Iris pigment epithelial cell (primary cell): ENCODE measurements at places on chromosomes 3 and 15.

GRCh38 chr15:67444100-67444499, 76.8 kb upstream of the C15orf61 start:
- DNase-seq, result no peak

GRCh38 chr15:58298879-58299850, 132.6 kb upstream of the LIPC start:
- DNase-seq, result peak; percentile 82

GRCh38 chr3:173465898-173466678, 68.5 kb downstream of the NLGN1 start:
- DNase-seq, result no peak

DNA sequence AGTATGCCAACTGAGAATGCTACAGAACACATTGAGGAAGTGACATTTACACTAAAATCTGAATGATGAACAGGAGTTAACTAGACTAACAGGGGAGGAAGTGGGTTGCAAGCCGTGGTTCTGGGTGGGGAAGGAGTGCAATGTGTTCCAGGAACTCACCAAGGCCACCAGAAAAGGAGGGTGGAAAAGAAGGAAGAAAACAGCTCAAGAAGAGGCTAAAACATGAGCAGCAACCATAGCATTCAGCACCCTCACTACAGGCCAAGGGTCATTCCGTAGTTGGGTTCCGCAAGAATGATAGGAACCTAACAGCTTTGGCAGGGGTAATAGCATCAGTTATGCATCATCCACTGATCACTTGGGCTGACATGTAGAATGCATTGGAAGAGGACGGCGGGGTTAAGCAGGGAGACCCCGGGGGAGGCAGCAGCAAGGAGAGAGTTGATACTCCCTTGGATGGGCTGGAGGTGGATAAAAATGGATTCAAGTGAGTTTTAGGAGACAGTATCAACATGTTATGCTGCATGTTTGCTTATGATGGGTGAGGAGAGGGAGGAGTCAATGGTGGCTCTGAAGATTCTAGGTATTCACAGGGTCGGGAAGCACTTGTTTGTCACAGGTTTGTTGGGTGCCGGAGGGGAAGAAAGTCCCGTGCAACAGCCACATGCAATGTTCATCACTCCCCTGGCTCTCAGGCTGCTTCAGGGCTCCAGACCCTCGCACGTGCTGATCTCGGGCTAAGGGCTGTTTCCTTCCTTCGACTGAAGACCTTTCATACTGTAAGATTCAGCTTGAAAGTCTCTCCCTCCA, 53.2 kb downstream of the LIPC start:
- DNase-seq, result no peak

- peak; percentile 69 for DNase-seq
Measured at GRCh38 chr15:70741677-70742293, 21.6 kb downstream of the UACA start.

DNA sequence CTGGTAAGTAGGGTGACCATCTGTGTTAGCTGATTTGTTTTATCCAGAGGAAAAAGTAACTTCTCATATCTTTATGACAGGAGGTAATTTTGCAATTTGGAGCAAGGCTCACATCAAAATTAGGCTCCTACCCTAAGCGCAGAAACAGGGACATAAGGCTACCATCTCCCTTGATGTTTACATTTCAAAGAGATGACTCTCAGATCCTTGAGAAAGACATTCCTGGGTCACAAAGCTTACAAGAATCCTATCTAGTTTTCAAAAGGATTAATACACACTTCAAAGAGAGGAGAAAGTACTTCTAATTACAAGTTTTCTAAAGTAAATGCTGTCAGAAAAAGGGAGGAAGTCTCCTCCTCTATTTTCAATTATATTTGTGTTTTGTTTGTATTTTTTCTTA, 7.0 kb downstream of the ZPLD1 start:
- DNase-seq, result peak; percentile 57

- no peak for DNase-seq
Measured at GRCh38 chr15:71812966-71813722, 2.8 kb downstream of the NR2E3 start.

- DNase-seq, result no peak
Measured at GRCh38 chr3:72193771-72194430, 409.0 kb upstream of the PROK2 start.

DNA sequence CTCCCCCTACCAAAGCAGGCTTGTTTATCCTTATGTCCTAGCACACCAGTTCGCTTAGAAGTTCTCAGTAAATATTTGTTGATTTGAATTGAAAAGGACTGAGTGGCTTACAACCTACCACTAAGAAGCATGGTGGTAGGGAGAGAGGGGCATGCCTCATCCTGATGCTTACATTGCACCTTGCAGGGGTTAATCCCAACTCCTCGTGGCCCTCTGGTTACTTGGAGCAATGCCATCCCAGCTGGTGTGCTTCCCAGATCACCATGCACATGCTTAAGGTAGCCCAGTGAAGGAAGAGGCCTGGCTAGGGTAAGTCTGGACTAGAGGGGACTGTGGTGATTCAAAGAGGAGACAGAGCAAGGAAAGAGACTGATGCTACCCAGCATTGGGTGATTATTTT, 253.3 kb downstream of the CLSTN2 start:
- no peak for DNase-seq

DNA sequence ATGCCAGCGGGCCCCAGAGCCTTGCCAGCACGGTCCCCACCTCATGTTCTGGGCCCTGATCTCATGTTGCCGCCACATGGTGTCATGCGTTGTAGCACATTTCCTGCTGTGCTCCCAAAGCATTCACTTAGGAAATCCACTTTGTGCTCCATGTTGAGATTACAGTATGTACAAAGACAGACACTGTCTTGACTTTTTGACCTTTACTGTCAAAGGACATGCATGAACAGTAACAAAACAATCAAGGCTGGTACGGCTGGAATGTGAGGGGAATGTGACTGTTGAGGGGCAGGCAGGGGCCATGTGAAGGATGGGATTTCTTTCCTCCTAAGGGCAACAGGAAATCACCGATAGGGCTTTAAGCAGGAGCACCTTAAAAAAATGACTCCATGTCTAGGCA, 53.3 kb upstream of the RPL32 start:
- DNase-seq, result no peak

- peak; percentile 58 for DNase-seq
Measured at GRCh38 chr3:149967086-149967685, 3.5 kb downstream of the PFN2 start.

GRCh38 chr15:78906316-78906620, 33.6 kb downstream of the MORF4L1 start:
- DNase-seq, result peak; percentile 83

DNA sequence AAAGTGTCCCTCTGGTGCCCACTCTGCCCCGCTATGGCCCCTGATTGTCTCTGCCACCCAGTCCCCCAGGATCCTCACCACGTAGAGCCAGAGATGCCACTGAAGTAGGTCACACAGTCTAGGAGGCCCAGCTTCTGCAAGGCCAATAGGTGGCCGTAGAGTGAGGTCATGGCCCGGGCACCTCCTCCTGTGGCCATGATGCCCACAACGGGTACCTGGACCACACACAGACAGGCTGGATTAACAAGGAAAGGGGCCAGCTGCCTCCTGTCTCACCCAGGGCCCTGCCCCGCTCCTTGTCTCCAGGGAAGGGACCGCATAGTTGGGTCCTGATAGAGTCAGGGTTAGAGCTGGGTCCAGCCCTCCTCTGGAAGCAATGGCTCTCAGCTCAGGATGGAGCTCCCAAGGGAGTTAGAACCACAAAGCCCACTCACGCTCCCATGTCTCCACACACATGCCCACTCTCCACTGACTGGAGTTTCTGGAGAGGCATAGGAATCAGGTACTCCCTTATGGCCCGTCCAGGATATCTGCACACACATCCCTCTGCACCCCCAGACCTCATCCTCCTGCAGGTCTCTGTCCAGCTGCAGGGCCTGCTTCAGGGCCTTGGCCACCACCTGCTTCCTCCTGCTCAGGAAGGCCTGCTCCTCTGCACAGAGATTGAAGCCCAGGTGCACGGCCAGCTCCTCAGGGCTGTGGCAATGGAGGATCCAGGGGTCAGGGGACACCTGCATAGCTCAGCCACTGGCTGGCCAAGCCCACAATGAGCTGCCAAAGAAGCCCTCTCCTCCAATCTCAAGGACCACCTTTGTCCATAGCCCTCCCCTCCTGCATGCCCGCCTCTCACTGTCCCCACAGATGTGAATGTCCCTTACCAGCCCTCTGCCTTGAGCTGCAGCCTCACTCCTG, 13.2 kb downstream of the PLA2G4D start:
- no peak for DNase-seq

DNA sequence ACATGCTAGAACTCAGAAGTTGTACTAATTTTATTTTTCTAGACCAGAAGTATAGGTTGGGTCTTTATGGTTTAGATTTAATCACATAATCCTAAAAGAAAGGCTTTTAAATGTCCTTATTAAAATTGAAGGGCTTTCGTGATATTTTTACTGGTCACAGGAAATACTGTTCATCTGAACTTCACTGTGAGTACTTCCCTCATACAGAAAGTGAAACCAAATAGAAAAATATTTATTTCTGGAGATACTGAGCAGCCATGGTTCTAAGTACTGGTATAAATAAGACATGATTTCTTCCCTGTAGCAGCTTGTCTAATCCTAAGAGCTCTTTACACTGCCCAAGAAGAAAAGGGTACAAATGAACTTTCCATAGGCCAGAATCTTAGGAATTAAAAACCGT, 2.0 kb downstream of the SNRK start:
- DNase-seq, result peak; percentile 62

DNA sequence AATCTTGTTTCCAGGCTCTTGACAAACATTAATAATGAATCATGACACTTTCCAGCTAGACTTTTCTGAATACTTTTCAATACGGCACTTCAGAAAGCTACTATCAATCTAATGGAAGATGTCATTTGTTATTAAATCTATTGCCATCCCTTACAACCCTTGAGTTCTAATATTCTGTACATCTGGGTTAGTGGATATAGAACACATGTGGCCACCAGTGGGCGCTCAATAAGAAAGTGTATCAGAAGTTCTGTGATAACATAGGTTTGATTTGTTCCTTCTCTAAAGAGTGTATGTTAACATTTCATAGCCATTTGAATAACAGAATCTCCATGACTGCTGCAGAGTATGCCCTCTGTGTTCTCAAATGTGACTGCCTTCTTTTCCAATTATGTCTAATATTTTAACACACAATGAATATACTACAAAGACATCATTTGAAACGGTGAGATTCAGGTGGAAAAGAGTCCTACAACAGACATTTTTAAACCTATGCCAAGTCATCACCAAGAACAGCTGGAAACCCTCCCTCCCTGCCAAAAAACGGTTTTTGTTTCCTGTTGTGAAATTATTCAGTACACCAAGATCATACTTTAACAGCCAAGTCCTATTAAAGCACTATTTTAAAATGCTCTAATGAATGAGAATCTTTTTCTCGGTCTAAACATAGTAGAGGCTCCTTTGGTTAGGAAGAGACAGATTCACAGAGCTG, 22.2 kb downstream of the ALDH1A2 start:
- peak; percentile 44 for DNase-seq

DNA sequence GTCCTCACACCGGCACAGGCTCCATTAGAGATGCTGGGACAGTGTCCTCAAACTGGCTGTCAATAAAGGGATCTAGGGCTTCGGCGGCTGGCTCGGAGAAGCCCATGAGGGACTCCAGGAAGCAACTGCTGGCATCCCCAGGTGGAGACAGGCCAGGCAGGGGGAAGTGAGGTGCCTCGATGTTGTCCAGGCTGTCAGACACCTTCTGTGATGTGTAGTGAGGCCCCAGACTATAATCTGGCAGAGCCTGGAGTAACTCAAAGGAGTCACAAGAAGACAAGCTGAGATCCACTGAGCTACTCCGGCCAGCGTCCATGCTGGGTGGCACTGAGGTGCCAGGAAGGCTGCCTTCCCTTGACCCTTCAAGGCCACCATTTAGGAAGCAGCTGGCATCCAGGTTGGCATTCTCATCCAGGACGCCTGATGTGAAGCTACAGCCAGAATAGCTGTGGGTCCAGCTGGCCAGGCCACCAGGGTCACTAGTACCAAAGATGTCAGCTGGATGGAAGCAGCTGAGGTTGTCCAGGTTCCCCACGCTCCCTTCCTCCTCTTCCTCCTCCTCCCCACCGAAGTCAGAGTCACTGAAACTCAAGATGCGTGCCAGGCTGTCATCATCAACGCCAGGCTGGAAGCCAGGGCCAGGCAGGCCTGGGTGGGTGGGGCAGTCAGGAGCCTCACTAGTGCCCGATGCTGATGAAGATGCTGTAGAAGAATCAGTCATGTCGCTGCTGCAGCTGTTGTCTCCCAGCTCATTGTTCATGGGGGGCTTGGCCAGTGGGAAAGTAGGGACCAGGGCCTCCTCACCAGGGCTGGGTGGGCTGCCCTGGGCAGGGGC, 10.1 kb downstream of the CSRNP1 start:
- no peak for DNase-seq

DNA sequence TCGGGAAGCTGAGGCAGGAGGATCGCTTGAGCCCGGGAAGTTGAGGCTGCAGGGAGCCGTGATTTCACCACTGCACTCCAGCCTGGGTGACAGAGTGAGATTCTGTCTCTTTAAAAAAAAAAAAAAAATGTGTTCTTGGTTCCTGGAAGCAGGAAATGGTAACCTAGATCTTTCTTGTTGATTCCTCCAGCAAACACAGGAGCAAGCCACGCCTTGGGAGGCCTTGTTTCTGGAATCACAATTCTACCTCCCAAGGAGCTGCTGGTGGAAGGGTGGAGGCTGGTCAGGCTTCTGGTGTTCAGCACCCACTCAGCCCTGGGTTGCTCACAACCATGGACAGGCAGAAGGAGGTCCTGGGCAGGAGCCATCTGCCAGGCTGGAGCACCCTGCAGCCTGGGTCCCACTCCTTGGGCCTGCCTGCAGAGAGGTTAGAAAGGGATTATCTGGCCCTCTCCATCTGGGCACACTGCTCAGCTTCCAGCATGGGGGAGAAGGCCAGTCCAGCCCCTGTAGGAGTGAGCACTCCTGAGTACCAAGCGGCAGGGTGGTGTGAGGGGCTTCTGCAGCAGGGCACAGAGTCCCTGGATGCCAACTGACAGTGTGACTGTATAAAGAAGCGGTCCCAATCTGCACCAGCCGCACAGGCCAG, 65.6 kb downstream of the ABTB1 start:
- peak; percentile 55 for DNase-seq

DNA sequence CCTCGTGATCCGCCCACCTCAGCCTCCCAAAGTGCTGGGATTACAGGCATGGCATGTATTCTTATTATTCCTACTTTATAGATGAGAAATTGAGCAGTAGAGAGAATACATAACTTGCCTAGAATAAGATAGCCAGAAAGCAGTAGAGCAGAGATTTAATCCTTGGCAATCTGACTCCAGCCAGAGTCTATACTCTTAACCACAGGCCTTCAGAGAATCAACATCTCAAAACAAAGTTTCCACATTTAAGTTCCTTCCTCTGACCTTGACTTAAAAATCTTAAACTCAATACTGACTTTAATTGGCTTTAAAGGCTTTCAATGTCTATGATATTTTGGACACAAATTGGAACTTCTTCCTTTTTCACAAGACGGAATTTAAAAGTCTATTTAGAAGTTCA, 37.1 kb downstream of the ZNF106 start:
- DNase-seq, result peak; percentile 66

DNA sequence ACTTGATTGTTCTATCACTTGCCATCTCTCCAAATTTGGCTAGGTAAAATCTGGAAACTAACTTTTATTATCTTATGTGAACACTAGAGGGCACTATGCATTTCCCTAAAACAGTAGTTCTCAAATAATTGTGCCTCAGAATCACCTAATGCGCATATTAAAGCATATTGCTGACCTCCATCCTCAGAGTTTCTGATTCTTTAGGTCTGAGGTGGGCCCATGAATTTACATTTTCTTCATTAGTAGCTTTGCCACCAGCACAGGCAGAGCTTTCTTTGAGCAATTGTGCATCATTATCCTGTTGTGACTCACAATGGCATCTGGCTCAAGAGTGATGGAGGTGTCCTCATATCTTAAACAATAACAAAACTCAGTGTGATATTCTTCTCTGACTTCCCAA, 17.5 kb upstream of the BCHE start:
- DNase-seq, result peak; percentile 3
